ENCODE measurements at places on chromosomes 5 and 9.

DNA sequence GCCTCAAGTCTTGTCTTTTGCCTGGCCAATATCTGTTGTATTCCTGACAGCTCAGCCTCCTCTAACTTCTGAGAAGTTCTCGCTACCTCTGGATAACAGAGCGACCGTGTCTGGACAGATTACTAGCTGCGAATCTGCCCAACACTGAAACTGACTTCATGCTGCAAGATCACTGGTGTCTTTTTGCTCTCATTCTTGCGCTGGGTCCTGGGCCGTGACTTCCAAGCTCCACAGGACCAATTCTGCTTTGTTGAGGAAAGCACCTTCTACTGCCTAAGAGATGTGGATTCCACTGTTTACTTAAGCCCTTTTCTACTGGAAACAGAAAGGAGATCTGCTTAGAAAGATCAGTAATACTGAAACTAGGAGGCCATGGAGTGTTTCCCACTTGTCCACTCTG lies 978.8 kb upstream of the DMAC1 start:
- no peak for DNase-seq

DNA sequence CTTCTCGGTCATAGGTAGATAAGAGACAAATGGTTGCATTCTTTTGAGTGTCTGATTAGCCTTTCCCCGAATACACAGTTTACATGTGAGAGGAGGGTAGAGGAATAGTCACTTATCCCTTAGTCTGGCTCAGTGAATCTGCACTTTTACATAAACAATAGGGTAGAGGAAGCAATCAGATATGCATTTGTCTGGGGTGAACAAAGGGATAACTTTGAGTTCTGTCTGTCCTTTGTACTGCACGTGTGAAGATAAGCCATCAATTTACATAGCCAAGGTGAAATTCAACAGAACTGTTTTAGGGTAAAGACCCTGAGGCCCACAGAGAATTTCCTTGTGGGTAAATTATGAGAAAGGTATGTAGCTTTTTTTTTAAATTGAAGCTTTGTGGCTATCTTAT lies 10.1 kb upstream of the IGFBPL1 start:
- DNase-seq, result no peak

- DNase-seq, result no peak
Measured at GRCh38 chr5:149740341-149740740, 10.2 kb downstream of the PPARGC1B start.

- no peak for DNase-seq
Measured at GRCh38 chr9:130450344-130451003, 5.7 kb downstream of the ASS1 start.

DNA sequence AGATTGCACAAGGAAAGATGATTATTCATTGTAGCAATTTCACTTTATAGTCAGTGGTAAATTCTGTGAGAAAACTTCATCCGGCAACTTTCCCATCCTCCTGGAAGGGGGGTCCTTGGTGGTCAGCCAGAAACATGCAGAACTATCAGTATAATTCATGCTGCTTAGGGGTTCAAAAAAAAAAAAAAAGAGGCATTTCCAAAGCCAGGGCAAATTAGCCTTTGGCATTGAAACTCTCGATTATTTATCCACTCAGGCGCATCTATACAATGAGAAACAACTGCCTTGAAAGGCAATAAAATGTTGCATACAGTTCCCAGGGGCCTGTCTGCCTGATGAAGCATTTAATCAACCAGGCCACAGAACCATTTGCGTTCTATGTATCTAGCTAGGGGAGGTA lies 263.3 kb downstream of the TMEM167A start:
- no peak for DNase-seq

- no peak for DNase-seq
Measured at GRCh38 chr9:92600462-92601261, 64.9 kb upstream of the ECM2 start.

GRCh38 chr5:9692576-9692975 lies 62.4 kb upstream of the TAS2R1 start:
- DNase-seq, result no peak

DNA sequence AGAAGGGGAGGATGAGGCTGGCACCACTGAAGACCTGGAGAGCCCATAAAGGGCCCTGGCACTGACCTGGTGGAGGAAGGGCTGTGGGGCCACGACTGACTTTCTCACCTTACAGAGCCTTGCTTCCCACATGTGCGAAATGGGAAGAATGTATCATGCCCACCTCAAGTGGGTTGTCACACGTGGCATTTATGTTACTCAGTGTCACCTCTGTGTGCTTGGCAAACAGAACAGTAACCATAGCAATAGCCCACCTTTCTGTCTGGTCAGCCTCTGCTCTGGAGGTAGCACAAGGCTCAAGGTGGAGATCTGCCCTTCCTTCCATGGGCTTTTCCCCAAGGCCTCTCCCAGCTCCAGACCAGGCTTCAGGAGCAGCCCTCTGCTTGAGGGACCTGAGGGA lies 16.7 kb downstream of the TCF7 start:
- no peak for DNase-seq

DNA sequence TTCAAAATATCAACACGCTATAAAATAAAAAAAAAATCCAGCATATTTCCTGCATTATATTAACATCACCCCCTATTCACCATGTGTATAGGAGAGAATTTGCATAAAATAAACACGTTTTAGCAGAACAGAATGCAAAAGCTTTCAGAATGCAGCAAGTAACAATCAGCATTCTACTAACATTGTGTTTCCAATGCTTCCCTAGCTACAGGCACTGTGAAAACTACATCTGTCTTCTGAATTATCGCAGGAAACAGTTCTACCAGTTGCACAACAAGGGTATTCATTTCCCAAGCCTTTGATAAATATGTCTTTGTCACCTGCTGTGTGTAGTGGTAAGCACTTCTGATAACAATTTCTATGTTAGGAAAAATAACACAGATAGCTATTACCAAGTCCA lies 1015.8 kb downstream of the CDH18 start:
- DNase-seq, result no peak

- no peak for DNase-seq
Measured at GRCh38 chr5:150051657-150052195, 34.6 kb downstream of the CSF1R start.

GRCh38 chr5:118778941-118779340 lies 209.4 kb downstream of the DTWD2 start:
- no peak for DNase-seq

DNA sequence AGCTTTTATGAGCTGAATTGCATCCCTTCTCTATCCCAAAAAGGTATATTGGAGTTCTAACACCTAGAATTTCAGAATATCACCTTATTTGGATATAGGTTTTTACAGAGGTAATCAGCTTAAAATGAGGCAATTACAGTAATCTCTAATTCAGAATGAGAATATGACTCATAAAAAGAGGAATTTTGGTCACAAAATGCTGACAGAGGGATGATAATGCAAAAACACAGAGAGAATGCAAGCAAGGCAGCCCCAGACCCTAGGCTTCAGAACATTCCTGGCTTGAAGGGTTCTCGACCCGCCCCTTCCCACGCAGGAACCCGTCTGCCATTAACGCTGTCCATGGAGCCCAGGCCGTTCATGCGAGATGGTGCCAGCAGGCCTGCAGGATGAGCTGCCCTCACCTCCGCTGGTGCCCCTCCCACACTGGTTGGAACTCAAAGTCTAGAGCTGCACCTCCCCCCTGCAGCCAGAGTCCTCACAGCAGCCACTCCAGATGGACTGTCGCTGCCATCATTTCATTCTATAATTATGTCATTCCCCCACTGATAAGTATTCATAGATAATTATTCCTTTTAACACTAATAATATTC lies 1173.4 kb upstream of the ACO1 start:
- no peak for DNase-seq

DNA sequence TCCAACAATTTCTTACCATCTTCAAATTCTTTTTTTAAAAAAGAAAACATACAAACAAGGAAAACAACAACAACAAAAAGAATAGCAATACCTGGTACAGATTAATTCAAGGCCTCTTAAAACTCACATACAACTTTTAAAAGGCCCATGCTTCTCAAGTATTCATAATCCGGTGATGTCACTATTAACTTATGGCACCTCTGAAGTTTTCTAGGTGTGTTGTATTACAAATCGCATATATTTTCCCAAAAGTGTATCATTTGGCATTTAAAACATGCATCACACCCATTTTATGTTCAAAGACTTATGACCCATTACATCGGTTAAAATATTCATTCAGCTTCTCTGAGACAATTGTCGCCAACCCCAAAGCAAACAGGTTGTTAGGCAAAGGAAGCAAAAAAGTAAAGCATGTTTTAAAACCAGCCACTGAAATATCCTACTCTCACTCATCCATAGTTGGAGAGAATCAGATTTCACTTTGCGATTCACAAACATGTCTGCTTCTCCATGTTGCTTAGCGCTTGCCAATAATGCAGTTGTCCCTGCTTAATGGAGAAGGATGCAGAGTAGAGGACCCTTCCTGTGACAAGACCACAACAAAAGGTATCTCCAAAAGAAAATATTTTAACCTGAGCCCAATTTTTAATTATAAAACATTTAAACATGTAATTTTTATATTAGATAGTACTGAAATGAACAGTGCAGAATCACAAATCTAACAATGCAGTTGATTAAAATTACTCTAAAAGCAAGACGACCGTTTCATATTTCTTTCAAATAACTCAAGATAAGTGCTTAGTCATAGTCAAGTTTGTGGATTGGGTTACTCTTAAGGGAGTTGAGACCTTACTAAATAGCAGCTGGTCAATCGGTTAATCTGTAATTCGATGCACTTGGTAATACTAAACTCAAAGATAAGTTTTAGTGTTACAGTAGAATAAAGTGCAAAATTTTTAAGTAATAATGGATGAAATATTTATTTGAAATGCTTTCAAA lies 1.6 kb downstream of the SKP1 start:
- DNase-seq, result no peak

- DNase-seq, result no peak
Measured at GRCh38 chr5:5755888-5756287, 333.4 kb downstream of the ICE1 start.

- DNase-seq, result no peak
Measured at GRCh38 chr5:9429691-9430215, 116.1 kb downstream of the SEMA5A start.

- DNase-seq, result no peak
Measured at GRCh38 chr5:74199436-74200210, 440.9 kb downstream of the ENC1 start.

GRCh38 chr5:96079075-96079474 lies 117.4 kb upstream of the ELL2 start:
- DNase-seq, result no peak

- no peak for DNase-seq
Measured at GRCh38 chr5:96986450-96986849, 50.6 kb downstream of the LNPEP start.

GRCh38 chr5:110048491-110048890 lies 358.8 kb downstream of the MAN2A1 start:
- DNase-seq, result no peak

- no peak for DNase-seq
Measured at GRCh38 chr9:79615038-79615437, 43.3 kb downstream of the TLE4 start.

GRCh38 chr9:121133104-121133816 lies 58.5 kb downstream of the CNTRL start:
- no peak for DNase-seq

DNA sequence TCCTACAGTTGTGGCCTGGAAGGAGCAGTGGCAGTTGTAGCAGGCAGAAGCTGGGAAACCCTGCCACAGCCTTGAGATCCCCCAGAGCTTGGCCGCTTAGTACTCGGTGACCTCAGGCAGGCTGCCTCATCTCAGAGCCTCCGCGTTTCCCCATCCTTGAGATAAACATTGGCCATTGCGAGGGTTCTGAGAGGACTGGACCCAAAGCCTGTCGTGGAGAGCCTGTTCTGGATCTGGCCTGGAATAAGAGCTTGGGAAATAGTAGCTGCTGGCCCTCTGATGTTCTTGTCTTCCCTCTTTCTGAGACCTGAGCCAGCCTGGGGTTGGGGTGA lies 1.3 kb downstream of the MIGA2 start:
- no peak for DNase-seq

DNA sequence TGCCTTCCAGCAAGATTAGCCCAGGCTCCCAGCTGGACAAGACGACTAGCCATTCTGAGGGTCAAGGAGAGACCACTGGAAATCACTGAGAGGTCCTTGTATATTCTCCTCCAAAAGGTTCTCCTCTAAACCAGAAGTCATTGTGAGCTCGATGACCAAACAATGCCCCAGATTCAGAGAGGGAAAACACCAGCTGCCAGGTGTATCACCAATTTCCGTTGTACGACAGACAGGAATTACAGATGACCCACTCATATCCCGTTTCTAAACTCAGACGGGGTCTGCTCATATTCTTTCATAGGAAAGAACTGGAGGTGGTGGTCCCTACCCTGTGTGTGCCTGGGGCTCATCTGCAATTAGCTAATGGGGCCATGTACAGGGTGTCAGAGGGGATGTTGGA lies 14.2 kb downstream of the FAXDC2 start:
- DNase-seq, result no peak

DNA sequence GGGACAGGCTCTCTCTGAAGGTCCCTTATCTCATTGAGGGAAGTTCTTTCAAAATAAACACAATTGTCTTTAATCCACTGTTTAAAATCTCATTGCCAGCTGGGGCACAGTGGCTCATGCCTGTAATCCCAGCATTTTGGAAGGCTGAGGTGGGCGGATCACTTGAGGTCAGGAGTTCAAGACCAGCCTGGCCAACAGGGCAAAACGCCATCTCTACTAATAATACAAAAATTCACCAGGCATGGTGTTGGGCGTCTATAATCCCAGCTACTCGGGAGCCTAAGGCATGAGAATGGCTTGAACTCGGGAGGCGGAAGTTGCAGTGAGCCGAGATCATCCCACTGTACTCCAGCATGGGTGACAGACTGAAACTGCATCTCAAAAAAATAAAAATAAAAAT lies 8.3 kb upstream of the NDFIP1 start:
- DNase-seq, result no peak

DNA sequence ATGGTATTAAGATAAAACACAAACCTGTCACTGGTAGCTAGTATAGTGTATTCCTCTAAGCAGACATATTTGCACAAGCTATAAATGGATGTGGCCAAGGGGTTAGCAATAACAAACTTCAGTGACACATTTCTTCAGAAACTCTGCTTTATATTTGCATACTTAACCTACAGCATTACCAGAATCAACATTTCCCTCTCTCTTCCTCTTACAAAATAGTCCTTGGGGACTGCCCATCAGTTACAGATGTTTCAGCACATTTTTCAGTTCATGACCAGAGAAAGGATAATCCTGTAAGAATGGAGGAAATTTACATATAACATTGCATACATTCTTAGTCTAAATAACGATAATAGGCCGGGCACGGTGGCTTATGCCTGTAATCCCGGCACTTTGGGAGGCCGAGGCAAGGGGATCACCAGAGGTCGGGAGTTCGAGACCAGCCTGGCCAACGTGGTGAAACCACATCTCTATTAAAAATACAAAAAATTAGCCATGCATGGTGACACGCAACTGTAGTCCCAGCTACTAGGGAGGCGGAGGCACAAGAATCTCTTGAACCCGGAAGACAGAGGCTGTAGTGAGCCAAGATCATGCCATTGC lies 25.3 kb upstream of the SLC1A1 start:
- DNase-seq, result no peak

DNA sequence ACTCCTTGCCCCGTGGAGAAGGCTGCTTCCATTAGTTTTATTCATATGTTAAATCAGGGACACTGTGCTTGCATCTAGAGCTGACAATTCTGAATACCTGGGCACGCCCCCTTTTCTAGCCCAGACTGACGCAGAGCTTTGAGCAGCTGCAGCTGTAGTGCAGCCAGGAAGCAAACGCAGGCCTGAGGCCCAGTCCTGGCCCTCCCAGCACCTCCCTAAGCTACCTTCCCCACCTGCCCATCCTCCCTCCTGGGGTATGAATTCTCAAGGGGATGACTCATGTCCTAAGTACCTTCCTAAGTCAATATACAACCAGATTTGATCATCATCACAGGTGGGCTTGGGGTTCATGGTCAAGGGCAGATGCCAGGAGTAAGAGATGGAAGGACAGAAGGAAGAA lies 3.5 kb downstream of the PHF19 start:
- DNase-seq, result no peak

Measured in endothelial cell (in vitro differentiated cells).